Stimulated activated naive CD8-positive, alpha-beta T cell treated with anti-CD3 and anti-CD28 coated beads, Interleukin-15, amount 100 ng/mL, for 72 hours (primary cell): ENCODE measurements at places on chromosomes 1 and 21.

- DNase-seq = peak; percentile 49
These were observed 19.1 kb downstream of the OPTC start for GRCh38 chr1:203512848-203513584.

GRCh38 chr1:92374223-92374622 is 75.4 kb downstream of the RPAP2 start:
- no peak for DNase-seq

- no peak for DNase-seq
These were observed 43.5 kb upstream of the ADARB1 start for GRCh38 chr21:45030682-45031570.

DNA sequence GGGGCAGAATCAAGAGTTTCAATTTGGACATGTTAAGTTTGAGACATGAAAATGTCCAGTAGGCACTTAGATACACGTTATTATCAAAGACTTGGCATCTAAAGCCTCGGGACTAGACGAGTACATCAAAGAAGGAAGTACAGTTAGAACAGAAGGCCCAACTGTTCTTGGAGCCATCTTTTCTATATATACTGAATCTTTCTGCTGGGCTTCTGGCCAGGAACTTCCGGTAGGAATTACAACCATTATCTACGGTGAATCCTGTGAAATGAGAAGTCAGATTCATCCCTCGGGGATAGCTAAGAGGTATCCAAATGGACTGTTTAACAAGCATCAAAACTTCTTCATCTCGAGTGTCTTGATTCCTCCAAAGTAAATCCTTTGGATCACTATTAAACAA is 34.4 kb upstream of the NRDC start:
- no peak for DNase-seq

- DNase-seq = no peak
These were observed 106.7 kb downstream of the MIS18A start for GRCh38 chr21:32172106-32172505.

- no peak for DNase-seq
These were observed 1.6 kb downstream of the CNIH4 start for GRCh38 chr1:224358237-224358636.

GRCh38 chr1:15667362-15667761 is 16.8 kb upstream of the PLEKHM2 start:
- DNase-seq = no peak

DNA sequence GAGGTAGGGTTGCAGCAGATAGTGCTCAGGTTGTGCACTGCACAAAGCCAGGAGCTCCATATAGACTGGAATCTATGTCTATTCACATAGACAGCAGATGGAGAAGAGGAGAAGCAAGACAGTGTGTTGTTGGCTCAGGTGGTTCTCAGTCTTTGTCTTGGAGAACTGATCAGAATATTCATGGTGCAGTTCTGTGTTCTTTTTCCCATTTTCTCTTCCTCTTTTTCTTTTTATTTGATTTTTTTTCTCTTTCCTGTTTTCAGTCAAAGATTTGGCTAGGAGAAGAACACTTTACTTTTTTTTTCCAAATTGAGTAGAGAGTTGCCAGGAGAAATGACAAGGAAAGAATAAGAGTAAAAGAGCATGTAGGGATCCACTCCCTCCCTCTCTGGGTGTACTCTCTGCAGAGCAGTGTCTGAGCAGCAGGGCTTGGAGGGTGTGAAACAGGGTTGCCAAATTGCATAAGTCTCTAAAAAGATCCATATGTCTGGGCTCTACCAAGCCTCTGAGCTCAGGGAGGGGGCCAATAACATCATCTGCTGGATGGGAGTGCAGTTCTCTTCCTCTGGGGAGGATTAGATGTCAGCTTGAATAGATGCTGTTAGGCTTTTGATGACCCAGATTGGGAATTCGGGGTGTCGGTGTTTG is 8.7 kb upstream of the CD34 start:
- no peak for DNase-seq

GRCh38 chr1:243179720-243180119 is 75.4 kb downstream of the CEP170 start:
- no peak for DNase-seq

GRCh38 chr21:44019568-44019958 is 7.5 kb downstream of the TRAPPC10 start:
- no peak for DNase-seq

DNA sequence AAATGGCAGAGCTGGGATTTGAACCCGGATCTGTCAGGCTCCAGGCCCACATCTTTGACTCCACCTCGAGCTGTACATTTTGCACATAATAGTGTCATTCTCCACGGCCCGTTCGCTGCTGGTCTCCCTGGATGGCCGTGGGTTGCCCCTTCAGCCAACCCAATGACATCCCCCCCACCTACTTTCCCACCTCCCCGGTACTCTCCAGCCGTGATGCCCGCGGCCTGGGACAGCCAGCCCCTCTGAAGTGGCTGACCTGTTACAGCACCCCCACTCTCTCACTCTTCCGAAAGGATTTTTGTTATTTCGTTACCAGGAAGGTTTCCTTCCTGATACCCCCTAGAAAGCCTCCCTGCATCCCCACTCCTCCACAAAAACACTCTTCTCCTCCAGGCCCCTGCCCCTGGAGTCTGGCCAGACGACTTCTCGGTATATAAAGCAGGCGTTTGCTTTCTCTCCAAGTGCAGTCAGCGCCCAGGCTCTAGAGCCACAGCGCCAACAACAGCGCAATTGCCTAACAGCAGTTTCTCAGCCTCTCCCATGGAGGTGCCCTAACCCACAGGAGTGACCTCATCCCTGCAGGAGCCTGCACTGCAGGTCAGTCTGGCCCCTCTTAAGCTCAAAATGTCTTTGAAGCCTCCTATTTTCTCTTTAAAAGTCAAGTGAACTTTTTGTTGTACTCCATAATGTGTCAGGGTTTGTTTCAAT is 14.5 kb upstream of the GJB5 start:
- no peak for DNase-seq

DNA sequence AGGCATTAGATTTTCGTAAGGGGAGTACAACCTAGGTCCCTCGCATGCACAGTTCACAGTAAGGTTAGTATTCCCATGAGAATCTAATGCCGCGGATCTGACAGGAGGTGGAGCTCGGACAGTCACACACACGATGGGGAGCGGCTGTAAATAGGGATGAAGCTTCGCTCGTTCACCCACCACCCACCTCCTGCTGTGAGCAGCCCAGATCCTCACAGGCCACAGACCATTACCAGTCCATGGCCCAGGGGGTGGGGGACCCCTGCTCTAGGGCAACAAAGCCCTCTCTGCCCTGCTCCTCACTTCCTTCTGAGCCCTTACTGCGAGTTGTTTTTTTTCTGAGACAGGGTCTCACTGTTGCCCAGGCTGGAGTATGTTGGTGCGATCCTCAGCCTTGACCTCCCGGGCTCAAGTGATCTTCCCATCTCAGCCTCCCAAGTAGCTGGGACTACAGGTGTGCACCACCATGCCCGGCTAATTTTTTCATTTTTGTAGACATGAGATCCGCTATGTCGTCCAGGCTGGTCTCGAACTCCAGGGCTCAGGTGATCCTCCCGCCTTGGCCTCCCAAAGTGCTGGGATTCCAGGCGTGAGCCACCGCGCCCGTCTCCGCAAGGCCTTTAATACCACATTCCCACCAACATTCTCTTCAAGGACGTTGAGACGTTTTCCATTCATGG is 21.3 kb downstream of the TRPM2 start:
- DNase-seq = no peak

DNA sequence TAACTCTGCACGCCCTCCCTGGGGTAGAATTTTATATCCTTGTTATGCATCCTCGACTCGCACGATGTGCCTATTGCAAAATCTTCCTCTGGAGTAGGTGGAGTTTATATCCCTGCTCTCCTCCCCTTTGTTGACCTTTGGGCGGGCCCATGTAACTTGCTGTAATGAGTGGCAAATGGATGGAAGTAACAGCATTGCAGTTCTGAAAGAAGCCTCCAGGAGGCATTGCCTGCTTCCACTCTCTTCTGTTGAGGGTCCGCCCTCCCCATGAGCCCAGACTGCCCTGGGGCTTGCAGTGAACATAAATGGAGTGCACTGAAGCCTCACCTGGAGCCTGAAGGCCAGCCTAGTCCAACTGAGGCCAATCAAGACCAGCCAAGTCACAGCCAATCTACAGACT is 62.2 kb upstream of the GRIK3 start:
- DNase-seq = no peak

- DNase-seq = no peak
These were observed 93.1 kb downstream of the HHIPL2 start for GRCh38 chr1:222454782-222455181.

DNA sequence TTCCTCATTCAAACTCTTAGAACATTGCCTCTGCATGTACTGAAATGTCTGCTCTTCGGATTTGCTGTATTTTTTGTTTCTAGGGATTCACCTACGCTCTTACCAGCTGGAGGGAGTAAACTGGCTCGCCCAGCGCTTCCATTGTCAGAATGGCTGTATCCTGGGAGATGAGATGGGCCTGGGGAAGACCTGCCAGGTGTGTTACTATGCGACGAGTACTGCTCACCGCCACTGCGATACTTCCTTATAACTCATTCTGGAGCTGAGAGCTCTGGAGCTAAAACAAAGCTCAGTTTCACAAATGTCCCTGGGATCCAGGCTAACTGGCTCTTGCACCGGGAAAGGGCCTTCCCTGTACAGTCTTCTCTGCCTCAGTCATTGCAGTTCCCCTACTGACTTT is 10.1 kb downstream of the CHD1L start:
- DNase-seq = no peak
